NCI-H460 (cell line): ENCODE measurements at places on chromosomes 4 and X. TPM values are rescaled to one million over a fixed set of nuclear protein-coding genes. Genes with fewer than 3 reads are reported as not detected.
A peak's percentile ranks its signal among the peaks of the same experiment; 100 is the strongest.

- DNase-seq, result no peak
Measured at GRCh38 chr4:94507281-94507680, 55.5 kb downstream of the PDLIM5 start.

DNA sequence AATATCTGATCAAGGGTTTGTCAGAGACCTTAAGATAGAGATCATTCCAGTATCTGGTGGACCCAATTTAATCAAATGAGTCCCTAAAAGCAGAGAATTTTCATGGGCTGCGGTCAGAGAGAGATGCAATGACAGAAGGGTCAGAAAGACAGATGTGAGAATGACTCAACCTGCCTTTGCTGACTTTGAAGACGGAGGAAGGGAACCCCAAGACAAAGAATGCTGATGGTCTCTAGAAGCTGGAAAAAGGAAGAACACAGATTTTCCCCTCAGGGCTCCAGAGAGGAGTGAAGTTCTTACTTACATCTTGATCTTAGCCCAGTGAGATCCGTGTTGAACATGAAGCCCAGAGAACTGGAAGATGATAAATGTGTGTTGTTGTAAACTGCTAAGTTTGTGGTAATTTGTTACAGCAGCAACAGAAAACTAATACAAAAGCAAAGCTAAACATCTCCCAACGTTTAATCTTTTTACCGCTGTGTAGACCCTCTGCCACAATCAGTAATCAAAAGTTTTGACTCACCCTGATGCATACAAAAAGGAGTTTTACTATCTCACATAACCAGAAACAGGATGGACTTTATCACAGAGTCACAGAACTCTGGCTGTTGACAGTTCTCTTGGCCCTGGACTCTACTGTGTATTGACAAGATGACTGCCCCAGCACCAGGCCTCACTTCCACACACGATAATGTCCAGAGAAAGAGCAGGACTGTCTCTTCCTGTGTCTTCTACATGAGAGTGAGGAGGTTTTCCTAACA lies 70.2 kb upstream of the MAGEB2 start:
- no peak for DNase-seq

DNA sequence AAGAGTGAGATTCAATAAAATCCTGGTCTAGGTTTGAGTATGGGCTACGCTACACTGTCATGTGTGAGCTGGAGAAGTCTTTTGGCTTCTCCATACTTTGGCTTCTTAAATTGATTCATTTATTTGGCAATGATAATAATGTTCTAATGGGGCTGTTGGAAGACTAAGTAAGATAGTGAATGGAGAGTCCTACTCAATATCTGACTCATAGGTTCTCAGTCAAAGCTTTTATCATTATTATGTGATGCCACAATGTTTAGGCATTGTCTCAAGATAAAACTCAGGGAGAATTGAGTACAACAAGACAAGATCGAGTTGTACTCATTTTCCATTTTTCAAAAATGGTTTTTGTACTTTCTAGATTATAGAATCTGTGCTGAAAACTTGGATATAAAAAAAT lies 92.5 kb upstream of the VEGFC start:
- DNase-seq, result no peak

- no peak for DNase-seq
Measured at GRCh38 chr4:1898007-1898406, 26.8 kb downstream of the NSD2 start.

DNA sequence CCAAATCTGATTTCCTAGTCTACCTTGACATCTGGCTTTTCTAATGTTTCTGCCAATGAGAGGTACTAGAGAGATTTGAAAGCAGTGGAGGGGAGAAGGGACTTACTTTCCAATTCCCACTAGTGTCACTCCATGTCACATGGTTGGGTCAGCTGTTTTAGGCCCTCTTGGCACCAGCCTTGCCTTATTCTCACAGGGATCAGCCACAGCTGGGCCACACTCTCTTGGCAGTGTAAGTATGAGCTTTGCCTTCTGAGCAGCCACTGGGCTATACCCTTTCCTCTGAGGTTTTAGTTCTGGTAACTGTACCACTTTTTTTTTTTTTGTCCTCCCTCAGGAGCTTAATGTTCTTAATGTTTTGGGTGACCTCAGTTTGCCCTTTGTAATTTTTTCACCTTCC lies 10.2 kb upstream of the ADH1C start:
- no peak for DNase-seq

- no peak for DNase-seq
Measured at GRCh38 chr4:20643631-20644030, 56.6 kb upstream of the PACRGL start.

- no peak for DNase-seq
Measured at GRCh38 chrX:129957241-129958082, 25.0 kb upstream of the BCORL1 start.

GRCh38 chr4:101604976-101605375 lies 185.6 kb upstream of the BANK1 start:
- DNase-seq, result no peak

- DNase-seq, result peak; percentile 38
Measured at GRCh38 chr4:82380344-82380743, 6.6 kb upstream of the HNRNPD start.

- DNase-seq, result no peak
Measured at GRCh38 chr4:76233967-76234678, 17.4 kb upstream of the FAM47E start.

DNA sequence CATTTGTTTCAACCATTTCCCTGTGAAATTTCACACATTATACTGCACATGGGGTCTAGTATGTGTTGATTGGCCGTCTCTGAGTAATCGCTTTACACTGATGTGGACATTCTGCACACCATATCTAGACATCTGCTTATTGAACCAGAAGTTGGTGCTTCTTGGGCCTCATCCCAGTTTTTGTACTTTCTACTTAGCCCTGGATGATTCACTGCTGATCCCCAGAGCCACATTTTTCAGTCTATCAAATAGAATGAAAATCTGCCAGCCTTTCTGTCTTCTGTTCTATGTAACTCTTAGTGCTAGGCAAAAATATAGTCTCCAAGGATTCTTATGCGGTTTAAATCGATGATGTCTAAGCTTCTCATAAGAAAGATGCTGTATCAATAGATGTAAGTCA lies 40.5 kb upstream of the RELL1 start:
- DNase-seq, result no peak

- no peak for DNase-seq
Measured at GRCh38 chr4:184427093-184427492, 47.3 kb downstream of the IRF2 start.

- DNase-seq, result no peak
Measured at GRCh38 chrX:2351999-2352995, 148.5 kb downstream of the DHRSX start.

- no peak for DNase-seq
Measured at GRCh38 chr4:67020438-67020797, 524.9 kb downstream of the CENPC start.

- DNase-seq, result no peak
Measured at GRCh38 chrX:40056420-40056819, 41.3 kb downstream of the BCOR start.

DNA sequence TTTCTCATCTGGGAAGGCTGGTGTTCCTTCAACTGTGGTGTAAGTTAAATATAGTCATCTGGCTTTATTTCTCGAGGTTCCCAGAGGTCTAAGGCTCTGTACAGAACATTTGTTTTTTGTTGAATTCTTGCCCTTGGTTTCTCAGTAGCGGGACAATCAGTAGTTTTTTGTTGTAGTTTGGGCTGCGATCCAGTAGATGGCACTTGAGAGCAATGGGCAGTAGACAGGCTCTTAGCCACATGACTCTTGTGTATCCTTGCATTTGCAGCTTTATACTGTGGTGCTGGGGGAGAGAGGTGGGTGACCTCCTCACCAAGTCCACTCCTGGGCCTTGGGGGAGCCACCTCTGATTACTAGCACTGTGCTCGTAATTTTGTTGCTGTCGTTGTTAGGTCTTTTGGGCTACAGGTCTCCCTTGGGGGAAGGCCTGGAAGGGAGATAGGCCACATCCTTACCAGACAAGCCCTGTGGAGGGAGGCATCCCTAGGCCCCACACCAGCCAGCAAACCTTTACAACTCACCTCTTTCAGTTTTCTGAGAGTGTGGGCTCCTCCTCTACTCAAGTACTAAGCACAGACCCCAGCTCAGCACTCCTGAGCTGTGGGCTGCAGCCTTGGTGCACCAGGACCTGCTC lies 8.1 kb downstream of the ETDB start:
- DNase-seq, result peak; percentile 50

DNA sequence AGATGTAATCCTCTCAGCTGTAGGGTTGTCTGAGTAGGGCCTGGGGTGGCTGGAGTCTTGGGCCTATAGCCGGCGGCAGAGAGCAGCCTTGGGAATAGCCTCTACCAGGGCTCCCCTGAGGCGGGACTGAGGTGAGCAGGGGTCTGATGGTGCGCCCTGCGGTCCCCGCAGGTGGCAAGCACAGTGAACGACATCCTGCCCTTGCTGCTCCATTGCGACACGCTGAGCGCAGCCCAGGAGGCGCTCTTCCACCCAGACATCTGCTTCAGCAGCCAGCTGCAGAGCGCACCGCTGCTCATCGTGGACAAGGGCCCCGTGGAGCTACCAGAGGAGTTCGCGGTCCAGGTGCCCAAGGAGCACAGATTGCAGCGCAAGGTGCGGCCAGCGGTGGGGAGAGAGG lies 317.0 kb downstream of the ADGRL3 start:
- no peak for DNase-seq

- DNase-seq, result no peak
Measured at GRCh38 chr4:98626350-98626749, 32.1 kb downstream of the TSPAN5 start.

GRCh38 chr4:104901961-104902605 lies 244.6 kb upstream of the TET2 start:
- no peak for DNase-seq

DNA sequence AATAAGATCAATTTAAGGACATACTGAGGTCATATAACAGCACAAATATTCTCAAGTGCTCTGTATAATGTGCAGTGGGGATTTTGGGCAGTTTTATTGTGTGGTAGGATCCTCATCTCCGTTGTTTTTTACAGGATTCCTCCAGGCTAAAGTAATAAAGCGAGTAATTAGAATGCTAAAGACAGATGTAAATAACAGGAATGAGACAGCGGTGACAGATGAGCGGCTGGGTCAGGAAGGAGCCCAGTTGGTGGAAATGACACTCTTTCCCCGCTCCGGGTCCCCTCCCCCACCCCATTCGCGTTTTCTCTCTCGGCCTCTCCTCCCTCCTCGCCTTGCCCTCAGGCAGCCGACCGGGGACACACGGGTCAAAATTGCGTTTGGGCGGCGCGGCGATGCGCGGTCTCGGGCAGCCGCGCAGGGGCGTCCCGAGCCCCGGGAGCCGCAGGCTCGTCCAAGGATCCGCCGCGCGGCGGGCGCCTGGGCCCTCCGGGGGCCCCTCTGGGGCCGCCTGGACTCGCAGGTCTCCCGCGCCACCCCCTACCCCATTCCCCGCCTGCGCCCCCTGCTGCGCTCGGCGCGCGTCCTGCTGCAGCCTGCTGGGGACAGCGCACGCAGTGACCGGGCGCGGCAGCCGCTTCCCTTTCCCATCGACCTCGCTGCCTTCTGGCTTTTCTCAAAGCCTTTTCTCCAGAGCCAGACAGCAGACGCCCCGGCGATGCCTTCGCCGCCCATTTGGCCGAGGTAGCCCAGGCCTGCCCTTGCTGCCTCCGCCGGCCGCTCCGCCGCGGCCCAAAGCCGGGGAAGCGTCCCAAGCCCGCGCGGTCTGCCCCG lies 16.2 kb downstream of the POU4F2 start:
- DNase-seq, result no peak

GRCh38 chr4:6085691-6086628 lies 67.7 kb upstream of the C4orf50 start:
- DNase-seq, result no peak

DNA sequence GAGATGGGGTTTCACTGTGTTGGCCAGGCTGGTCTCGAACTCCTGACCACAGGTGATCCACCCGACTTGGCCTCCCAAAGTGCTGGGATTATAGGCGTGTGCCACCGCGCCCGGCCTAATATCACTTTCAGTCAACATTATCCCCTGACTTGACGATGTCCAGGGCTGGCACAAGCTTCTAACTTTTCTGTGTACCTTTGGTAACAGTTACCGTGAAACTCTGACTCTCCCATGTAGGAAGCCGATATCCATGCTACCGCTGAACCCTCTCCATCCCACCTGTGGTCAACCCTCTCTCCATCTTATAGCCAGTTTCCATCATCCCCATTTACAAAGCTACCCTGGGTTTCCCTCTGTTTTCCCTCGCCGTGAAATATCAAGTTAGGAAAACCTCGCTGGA lies 77.5 kb downstream of the CRLF2 start:
- DNase-seq, result no peak

- no peak for DNase-seq
Measured at GRCh38 chr4:100356172-100356571, 161.7 kb downstream of the EMCN start.

- DNase-seq, result no peak
Measured at GRCh38 chr4:165006886-165007285, 24.9 kb upstream of the TRIM60 start.

GRCh38 chr4:89753601-89754066 lies 83.3 kb downstream of the SNCA start:
- DNase-seq, result peak; percentile 94

- peak; percentile 44 for DNase-seq
Measured at GRCh38 chrX:111869639-111870034, 6.3 kb upstream of the TRPC5OS start.

- no peak for DNase-seq
Measured at GRCh38 chrX:70618467-70618866, 173.8 kb downstream of the DLG3 start.

- DNase-seq, result no peak
Measured at GRCh38 chrX:130566028-130566683, 164.4 kb downstream of the RBMX2 start.

GRCh38 chr4:189364032-189364449 lies 576.6 kb upstream of the FRG1 start:
- no peak for DNase-seq

GRCh38 chr4:186296481-186296880 lies 30.5 kb downstream of the F11 start:
- no peak for DNase-seq

DNA sequence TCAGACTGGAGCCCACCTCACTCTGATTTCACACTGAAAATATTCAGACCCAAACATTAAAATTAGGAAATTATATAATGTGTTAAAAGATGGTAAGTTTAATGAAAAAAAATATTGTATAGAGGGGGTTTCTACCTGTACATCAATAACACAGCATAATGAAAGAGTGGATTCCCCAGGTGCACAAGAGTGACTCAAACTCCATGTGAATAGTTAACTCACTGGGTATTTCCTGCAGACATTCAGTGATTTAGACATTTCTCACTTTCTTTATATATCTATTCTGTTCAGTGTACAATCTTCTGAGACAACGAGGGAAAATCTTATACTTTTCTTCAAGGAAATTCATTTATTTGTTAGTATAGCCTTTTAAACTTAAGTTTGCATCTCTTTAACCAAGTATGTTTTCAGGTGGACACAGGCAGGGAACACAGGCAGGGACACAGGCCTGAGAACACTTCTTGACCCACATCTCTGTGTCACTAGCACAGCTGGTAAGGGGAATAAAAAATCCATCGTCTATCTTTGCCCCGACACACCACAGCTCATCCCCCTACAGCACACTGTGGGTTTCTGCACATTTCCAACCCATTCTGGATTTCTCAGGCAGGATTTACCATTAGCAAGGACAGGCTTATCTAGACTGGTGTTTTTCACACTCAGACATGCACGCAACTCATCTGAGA lies 525.5 kb upstream of the BOD1L1 start:
- no peak for DNase-seq

GRCh38 chr4:30718021-30718542 lies 2.1 kb upstream of the PCDH7 start:
- no peak for DNase-seq

DDIT4L gene
- total RNA-seq, result 46.5 and 48.0 TPM in 2 replicates

RHOXF1 gene
- total RNA-seq, result not detected in 2 replicates

SUPT20HL1 gene
- total RNA-seq, result not detected in 2 replicates

VSIG1 gene
- total RNA-seq, result not detected in 2 replicates

PLCXD1 gene
- 5.5 and 6.5 TPM in 2 replicates for total RNA-seq

FHIP1A gene
- total RNA-seq, result 0.10 and 0.12 TPM in 2 replicates

HMGN5 gene
- total RNA-seq, result 5.1 and 9.5 TPM in 2 replicates

NEIL3 gene
- total RNA-seq, result 43.6 and 44.3 TPM in 2 replicates

KLHL2 gene
- 10.2 and 14.4 TPM in 2 replicates for total RNA-seq

RAB9B gene
- 0.67 and 0.98 TPM in 2 replicates for total RNA-seq
